ENCODE measurements at places on chromosomes 1 and 21.

DNA sequence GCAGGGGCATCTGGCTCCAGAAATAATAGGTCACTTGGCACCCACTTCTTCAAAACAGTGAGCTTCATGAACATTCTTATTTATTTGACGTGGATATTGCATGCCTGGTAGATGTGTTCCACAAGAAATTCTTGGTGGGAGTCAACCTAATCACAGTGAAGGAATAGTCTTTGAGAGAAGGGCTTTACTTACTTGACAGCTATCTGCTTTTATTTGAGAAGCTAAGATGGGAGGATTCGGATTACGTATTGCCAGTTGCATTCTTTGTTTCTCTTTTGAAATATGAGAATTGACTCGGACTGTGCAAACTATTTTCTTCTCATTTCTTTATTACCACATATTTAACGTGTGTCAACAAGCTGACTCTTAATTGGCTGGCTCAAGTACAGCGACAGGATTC, 117.2 kb downstream of the FASLG start:
- no peak for DNase-seq

DNA sequence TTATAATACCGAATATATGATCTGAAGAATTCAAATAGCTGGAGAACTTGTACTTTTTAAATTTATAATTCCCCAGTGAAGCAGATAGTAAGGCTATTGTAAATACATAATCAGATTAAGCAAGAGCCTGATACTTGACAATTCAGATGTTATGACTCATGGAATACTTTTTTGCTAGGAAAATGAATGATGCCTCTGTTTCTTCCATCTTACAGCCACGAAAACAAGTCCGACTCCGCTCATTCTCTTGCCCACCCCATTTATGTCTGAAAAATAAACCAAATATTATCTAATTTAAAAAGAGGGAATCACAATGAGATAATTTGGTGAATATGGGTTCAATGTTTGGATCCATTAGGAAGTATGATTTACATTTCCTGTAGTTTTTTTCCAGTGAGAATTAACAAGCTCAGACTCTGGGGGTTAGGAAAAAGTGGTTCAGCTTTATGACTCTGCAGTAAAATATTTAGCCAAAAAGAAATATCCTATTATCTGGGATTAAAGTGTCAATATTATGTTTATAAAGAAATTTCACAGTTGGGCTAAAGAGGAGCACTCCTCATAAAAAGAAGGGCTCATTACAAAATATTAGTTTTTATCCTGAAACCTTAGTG, 50.4 kb upstream of the DAB1 start:
- no peak for DNase-seq

GRCh38 chr1:17009706-17010105, 2.0 kb downstream of the ATP13A2 start:
- DNase-seq, result no peak

DNA sequence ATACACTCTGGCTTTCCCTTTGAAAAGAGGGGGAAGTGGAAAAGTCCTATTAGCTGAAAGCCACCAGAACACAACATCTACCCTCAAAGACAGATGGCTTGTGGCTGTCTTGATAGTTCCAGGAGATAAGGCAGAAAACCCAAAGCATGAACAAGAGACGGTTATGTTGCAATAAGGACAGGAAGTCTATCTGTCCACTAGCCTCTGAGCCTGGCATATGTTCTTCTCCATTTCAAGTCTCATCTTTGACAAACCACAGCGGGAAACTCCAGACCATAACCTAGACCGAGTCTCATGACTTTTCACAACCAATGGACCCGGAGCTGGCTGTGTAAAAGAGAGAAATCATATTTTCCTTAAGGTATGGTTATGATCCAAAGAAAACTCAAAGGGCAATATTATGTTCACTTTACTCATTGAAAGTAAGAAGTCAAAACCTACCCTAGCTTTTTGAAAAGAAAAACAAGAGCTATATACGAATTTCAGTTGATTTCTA, 33.8 kb downstream of the DUSP10 start:
- no peak for DNase-seq

GRCh38 chr1:156666862-156667609, 10.2 kb downstream of the NES start:
- no peak for DNase-seq

DNA sequence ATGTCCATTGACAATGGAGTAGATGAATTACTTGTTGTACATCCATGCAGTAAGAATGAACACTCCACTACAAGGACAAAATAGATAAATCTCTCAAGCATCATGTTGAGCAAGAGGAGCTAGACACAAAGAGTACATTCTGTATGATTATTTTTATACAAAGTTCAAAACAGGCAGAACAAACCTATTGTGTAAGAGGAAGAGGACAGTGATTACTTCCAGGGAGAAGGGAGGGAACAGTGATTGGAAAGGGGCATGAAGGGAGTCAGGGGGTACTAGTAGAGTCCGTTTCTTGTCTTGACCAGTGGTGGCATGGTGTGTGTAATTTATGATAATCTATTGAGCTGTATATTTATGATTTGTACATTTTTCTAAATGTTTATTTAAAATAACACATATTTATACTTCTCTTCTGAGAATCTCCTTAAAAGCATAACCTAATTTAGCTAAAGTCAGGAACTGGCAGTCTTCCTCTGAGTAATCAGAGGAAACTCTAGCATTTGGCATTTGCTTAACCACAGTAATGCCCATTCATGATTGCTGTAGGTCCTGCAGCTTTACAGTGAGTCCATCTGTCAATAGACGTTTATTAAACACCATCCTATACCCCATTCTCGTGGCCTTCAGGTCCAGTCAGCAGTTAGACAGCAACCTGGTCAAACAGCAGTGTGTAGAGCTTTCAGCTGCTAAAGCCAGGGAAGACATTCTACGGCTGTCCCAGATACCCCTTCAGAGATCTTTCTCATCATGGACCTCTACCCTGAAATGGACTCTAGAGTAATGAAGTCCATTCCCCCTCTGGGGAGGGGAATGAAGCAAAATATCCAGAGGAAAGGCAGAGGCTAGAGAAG, 114.1 kb upstream of the GALNT2 start:
- DNase-seq, result no peak
